Tibial nerve (tissue), 4 donors: ENCODE measurements at places on chromosomes 7 and 10. TPM values are rescaled to one million over a fixed set of nuclear protein-coding genes. Genes with fewer than 3 reads are reported as not detected.

DNA sequence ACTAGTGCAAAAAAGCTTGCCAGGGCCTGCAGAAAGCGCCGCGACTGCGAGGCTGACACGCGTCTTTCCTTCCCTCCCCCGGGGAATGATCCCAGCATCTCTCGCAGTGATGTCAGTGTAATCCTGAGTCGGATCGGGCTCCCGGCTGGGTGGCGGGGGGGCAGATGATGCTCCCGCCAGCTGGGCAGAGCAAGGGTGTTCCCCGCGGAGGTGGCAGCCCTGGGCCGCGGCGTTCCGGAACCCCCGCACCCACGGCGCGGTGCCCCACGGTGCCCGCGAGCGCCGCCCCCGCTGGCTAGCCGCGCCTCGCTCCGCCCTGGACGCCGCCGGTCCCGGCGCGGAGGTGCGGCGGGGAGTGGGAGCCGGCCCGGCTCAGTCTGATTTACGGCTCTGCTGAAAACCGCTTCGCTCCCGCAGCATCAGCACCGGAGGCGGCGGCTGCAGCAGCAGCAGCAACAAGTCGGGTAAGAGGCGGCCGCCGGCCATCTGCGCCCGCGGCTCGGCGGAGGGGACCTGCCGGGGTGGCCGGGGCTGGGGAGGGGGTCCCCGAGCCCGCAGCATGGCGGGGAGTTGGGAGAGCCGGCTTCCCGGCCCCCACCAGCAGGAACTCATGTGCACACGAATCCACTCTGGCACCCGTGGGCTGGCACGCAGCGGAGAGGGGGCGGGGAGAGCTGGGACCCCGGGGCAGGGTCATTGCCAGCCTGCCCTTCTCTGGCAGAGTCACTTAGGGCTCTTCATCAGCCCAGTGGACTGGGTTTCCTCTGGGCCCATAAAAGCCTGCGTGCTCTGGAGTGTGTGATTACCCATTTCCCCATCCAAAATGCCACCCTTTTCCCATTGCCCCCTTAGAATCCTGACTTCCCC is at the start of gene ZNF365:
ZNF365 (plus strand) TSS at position 375 of the 867 bp plus-strand sequence. CDS start 1,825 bp downstream, outside the sequence.
- DNase-seq = no peak

The ZDHHC6 gene
- 20.2 TPM for total RNA-seq

DNA sequence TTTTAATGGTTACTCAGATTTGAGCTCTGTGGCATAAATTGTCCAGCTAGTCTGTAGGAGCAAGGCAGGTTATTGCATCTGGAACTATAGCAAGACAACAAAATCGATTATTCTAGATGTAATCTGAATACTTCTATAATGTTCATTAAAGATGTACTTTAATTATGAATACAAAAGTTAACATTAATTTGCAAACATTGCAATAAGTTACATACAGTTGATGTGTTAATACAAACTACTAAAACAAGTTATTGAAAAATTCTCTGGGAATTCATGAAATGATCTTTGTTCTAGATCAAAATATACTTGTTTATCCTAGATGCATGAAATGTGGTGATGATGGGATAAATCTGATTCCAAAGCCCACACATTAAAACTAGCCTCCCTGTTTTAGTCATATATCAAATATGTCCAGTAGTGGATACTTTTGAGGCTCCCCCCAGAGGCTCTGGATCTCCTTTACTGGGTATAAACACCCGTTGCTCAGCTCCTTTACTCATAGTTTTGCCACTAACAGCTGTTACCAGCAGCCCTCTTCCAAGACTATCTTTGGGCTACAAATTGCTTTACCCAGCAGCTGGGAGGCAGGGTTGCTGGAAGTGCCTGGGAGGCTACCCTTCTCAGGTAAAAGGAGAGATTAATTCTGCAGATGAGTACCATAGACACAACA is 78.1 kb downstream of the ARL4A start:
- DNase-seq = no peak

The KCP gene
- 0.59 TPM for total RNA-seq

- no peak for DNase-seq
Measured at GRCh38 chr10:71774916-71775702, 1.8 kb upstream of the VSIR start.

DNA sequence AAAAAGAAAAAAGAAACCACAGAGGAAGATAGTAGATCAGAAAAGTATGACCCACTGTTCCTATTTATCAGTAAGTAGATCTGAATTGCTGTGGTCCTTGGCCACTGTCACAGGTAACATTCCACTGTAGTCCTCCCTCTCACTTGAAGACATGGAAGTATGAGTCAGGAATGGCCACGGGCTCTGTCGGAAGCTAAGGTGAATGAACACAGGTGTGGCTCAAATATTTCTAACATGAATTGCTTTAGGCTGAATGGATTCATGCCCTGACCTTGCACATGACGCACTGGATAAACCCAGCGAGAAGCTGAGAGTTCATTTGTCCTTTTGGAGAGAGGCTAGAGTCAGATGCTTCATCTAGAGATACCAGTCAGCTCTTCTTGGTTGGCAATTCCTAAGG is 224.5 kb upstream of the SP8 start:
- DNase-seq = no peak

The WDR86 gene
- total RNA-seq = 89.8 TPM

The OR6V1 gene
- not detected for total RNA-seq
